ENCODE measurements at places on chromosomes 11 and 22.

GRCh38 chr11:96523656-96524055 lies 133.8 kb downstream of the JRKL start:
- no peak overlapping the region for H3K27ac ChIP-seq
- DNase-seq, result no peak
- no peaks in the 10 kb centered on the region for H3K36me3 ChIP-seq

DNA sequence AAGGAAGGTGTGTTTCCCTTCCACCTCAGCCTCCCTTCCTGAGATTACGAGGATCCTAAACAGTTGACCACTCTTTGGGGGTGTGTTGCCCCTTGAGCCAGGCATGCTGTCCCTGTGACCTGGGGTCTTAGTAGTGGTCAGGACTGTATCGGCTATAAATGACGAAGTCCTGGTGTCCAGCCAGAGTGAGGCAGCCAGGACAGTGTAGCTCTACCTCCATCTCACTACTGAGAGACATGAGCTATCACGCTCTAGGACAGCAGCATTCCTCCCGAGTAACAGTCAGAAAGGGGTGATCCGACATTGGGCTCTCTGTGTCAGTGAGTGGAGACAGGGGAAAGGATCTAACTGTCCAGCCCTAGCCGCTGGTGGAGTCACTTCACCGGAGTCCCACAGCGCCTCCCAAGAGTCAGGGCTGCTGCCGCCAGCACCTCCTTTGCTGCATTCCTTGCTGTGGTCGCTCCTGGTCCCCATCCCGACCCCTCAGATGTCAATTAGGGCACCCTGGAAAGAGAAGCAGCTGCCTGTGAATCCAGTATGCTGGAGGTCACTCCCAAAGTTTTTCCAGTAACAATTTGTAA lies 3.3 kb upstream of the B3GNT6 start:
- no peak for DNase-seq
- H3K4me1 ChIP-seq, result no peaks in the 10 kb centered on the region
- H3K4me3 ChIP-seq, result no peak overlapping the region
- no peaks in the 10 kb centered on the region for H3K36me3 ChIP-seq
- no peak overlapping the region for H3K27ac ChIP-seq
- H3K27me3 ChIP-seq, result peaks cover 15% of the 10 kb centered on the region

GRCh38 chr11:59141673-59142460 lies 789 bp upstream of the FAM111A start:
- peak overlapping the region; percentile 98 for H3K27ac ChIP-seq
- peaks cover 14% of the 10 kb centered on the region for H3K36me3 ChIP-seq
- H3K4me1 ChIP-seq, result peaks cover 9% of the 10 kb centered on the region

- DNase-seq, result no peak
- peak overlapping the region; percentile 79 for H3K27ac ChIP-seq
- no peaks in the 10 kb centered on the region for H3K27me3 ChIP-seq
- peak overlapping the region; percentile 86 for H3K4me3 ChIP-seq
Observed at GRCh38 chr11:61966734-61967115, 709 bp downstream of the FTH1 start.

DNA sequence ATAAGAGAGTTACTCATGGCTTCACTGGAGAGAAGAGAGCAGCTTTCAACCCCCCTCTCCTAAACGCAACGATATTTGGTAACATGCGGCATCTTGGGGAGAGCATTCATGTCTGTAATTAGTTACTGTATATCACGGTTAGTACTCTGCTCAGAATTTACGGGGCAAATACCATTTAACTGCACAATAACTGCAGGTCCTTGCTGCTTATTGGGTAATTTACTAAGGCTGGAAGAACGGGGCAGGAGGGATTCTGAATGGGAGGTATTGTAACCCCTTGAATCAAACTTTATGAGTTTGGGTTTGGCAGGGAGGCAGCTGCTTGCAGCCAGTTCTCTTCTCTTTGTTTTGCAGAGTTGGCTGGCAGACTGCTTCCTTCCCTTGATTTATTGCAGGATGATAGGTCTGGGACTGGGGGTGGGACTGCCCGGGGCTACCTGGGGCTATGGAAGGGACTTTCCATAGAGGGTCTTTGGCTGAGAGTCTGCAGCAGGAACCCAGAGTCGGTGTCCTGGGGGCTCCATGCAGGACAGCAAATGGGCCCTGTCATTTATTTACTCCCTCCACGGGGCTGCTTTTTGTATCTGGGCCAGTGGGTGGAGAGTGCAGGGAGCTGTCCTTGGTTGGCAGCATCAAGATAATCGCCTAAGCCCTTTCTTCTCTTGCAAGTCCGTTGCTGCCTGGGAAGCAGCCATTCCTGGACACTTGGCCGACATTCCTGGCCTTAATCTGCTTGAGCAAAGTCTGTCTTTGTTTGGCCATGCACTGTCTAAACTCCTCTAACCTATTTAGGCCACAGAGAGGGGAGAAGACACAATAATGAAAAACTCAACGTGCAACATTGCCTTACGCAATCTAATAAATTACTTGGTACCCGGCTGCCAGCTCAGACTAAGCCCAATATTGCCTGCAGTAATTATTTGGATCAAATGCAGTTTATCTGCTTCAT lies 188.9 kb downstream of the ST3GAL4 start:
- H3K4me1 ChIP-seq, result peaks cover 10% of the 10 kb centered on the region
- peaks cover 9% of the 10 kb centered on the region for H3K36me3 ChIP-seq
- no peak overlapping the region for H3K4me3 ChIP-seq
- DNase-seq, result no peak
- peaks cover 56% of the 10 kb centered on the region for H3K27me3 ChIP-seq
- no peak overlapping the region for H3K27ac ChIP-seq

- H3K36me3 ChIP-seq, result no peaks in the 10 kb centered on the region
- no peaks in the 10 kb centered on the region for H3K4me1 ChIP-seq
- H3K27ac ChIP-seq, result no peak overlapping the region
- no peaks in the 10 kb centered on the region for H3K27me3 ChIP-seq
- no peak overlapping the region for H3K4me3 ChIP-seq
- peak; percentile 9 for DNase-seq
Observed at GRCh38 chr11:30919389-30920152, 333.4 kb upstream of the MPPED2 start.
